H7 (cell line): ENCODE measurements at places on chromosomes 2 and 18. TPM values are rescaled to one million over a fixed set of nuclear protein-coding genes. Genes with fewer than 3 reads are reported as not detected.

Gene ABCB11
- total RNA-seq, result 0.66 TPM in 1 of 2 replicates, not detected in the other

Gene EPHA4
- total RNA-seq, result 9.9 and 20.2 TPM in 2 replicates

Gene AOX1
- 2.4 and 7.6 TPM in 2 replicates for total RNA-seq

Gene DCC
- total RNA-seq, result 1.3 TPM in 2 replicates

Gene POTEI
- 0.07 TPM in 2 replicates for total RNA-seq

Gene MBD2
- 55.9 and 61.0 TPM in 2 replicates for total RNA-seq

Gene RFTN2
- total RNA-seq, result 3.2 and 3.4 TPM in 2 replicates

Gene BMP10
- total RNA-seq, result not detected in 2 replicates

Gene TMEM182
- total RNA-seq, result 1.8 and 3.0 TPM in 2 replicates

Gene CD226
- not detected in 2 replicates for total RNA-seq

Gene TRIM43
- total RNA-seq, result not detected in 2 replicates

Gene SIX3
- 1.7 and 3.0 TPM in 2 replicates for total RNA-seq

Gene VWA3B
- 1.0 TPM in 1 of 2 replicates, not detected in the other for total RNA-seq

Gene UGT1A4
- 0.07 TPM in 1 of 2 replicates, not detected in the other for total RNA-seq

Gene UGT1A3
- total RNA-seq, result not detected in 2 replicates

Gene GREB1
- total RNA-seq, result 16.9 and 17.3 TPM in 2 replicates

Gene CAPN14
- 0.11 and 0.17 TPM in 2 replicates for total RNA-seq

Gene KCTD1
- 23.8 and 31.0 TPM in 2 replicates for total RNA-seq

Gene EHD3
- total RNA-seq, result 7.3 and 8.7 TPM in 2 replicates

Gene CHPF
- 104 and 113 TPM in 2 replicates for total RNA-seq

Gene BCL2L11
- total RNA-seq, result 11.3 and 11.6 TPM in 2 replicates

Gene FRZB
- 0.15 and 1.5 TPM in 2 replicates for total RNA-seq

Gene ANKRD30BL
- total RNA-seq, result not detected in 2 replicates
